H7 (cell line): ENCODE measurements at places on chromosomes 2 and 18. TPM values are rescaled to one million over a fixed set of nuclear protein-coding genes. Genes with fewer than 3 reads are reported as not detected.

Gene UGT1A9
- total RNA-seq = not detected in 2 replicates

Gene SLC35F6
- total RNA-seq = 10.7 and 15.4 TPM in 2 replicates

Gene TUBA4B
- 0.28 TPM in 1 of 2 replicates, not detected in the other for total RNA-seq

Gene DNMT3A
- 48.6 and 63.1 TPM in 2 replicates for total RNA-seq

Gene GNLY
- not detected in 2 replicates for total RNA-seq

Gene SERPINB11
- not detected in 2 replicates for total RNA-seq

Gene TUBA3D
- total RNA-seq = 0.62 TPM in 1 of 2 replicates, not detected in the other

DNA sequence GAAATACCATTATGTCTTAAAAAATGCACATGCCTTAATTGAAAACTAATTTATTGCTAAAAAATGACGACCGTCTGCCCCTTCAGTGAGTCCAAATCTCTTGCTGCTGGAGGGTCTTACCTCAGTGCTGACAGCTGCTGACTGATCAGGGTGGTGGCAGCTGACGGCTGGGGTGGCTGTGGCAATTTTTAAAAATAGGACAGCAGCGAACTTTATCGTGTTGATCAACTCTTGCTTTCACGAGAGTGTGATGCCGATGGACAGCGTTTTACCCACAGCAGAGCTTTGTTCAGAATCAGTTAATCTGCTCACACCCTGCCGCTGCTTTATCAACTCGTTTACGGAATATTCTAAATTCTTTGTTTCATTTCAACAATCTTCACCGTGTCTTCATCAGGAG, 21.2 kb upstream of the CTDP1 start:
- DNase-seq = no peak

DNA sequence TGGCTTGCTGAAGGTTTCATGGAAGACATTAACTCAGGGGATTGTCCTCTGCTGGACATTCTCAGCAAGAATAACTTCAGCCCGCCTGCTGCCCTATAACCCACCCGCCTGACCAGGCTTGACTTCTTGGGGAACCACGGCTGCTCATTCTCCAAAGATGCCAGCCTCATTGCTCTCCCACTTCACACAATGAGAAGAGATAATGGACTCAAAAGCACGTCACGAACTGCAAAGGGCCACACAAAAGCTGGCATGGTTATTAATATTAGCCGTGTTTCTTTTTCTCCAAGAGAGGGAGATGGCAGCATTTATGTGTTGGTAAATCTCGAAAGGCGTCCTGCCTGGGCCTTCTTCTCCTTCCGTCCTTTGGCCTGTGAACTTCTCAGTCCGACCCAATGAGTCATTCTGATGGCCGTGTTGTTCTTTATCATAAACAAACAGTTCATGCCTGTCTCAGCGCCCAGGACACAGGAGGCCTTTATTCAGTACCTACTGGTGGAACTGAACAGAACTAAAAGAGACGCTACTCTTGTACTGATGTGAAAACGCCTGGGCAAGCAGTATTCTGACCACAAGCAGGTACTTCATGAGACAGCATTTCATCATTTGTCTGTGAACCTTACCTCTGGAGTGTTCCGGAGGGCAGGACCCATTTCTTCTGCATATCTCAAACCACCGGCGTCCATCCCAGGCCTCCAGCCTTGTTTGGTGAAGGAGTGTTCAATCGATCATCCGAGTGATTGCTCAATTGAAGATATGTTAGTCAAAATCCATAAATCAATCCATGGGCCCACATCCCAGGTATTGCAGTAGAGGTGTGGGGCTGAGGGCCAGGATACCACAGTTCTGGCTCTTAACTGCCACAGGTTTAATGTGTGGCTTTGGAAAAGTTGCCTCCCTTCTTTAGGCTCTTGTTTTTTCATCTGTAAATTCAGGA, 25.1 kb upstream of the KLHL29 start:
- DNase-seq = no peak

DNA sequence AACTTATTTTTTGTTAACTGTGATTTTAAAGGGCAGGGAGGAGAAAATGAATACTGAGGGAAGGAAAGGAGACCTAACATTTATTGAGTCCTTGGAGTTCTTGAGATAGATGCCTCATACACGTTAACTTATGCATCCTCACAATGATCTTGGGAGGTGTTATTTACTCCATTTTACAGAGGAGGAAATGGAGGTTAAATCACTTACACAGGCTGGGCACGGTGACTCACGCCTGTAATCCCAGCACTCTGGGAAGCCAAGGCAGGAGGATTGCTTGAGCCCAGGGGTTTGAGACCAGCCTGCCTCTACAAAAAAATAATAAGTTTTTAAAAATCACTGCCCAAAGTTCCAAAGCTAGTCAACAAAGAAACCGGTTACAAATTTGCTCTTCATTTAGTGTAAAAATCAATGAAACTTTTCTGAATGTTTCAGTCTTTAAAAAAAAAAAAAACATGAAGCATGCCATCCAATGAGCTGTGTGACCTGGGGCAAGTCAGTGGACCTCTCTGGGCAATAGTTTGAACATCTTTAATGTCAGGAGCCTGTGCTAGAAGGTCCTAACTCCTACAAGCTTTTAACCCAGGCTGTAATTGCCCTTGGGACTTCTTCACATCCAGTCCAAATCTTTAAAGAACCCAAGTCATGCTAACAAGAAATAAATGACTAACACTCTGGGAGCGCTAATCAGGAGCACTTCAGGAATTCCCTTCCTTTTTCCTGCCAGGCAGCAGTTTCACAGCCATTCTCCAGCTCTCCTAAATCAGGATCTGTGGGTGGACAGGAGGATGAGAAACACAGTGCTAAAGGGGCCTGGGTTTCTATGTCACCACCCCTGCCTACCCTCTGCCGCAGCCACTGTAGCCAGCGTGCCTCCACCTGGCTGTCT, 176.4 kb downstream of the TMEM247 start:
- no peak for DNase-seq

GRCh38 chr18:63683152-63683551, 19.6 kb upstream of the SERPINB11 start:
- peak; percentile 2 for DNase-seq

DNA sequence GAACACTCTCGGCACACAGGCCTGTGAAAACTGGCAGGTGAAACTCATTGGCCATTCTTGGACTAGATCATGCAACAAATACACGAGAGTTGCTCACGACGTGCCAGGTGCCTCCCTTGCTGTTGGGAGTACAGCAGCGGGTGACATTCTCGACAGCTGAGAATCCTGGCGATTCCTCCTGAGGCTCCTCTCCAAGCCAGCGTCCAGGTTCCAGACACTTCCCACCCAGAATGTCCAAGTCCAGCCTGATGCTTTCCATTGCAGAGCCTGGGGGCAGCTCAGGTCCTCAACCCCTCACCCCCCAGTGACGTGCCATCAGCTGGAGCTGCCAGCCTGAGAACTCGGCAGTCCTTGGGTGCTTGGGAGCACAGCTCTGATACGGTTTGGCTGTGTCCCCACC, 124.2 kb downstream of the PXDN start:
- peak; percentile 17 for DNase-seq

GRCh38 chr2:168633200-168633599, 169.2 kb upstream of the NOSTRIN start:
- no peak for DNase-seq

GRCh38 chr18:55114876-55115275, 155.6 kb upstream of the CCDC68 start:
- DNase-seq = no peak

DNA sequence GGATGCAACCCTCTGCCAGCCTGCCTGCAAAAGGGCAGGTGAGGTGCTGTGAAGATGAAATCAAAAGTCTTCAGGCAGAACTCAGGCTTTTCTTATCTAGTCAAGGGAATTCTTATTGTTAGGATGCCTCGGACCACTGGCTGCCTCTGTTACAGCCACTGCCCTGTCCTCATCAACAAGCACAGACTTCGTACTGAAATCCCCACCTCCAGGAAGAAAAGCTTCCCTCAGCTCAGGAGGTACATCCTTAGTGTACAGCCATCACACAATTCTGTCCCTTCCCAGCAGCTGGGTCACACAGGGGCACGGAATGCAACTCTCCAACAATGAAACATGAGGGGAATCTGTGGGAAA, 10.1 kb upstream of the RNU4ATAC start:
- no peak for DNase-seq

GRCh38 chr2:226526716-226527115, 272.9 kb downstream of the IRS1 start:
- no peak for DNase-seq

GRCh38 chr2:4937550-4937949, 754.6 kb upstream of the SOX11 start:
- DNase-seq = peak; percentile 32

DNA sequence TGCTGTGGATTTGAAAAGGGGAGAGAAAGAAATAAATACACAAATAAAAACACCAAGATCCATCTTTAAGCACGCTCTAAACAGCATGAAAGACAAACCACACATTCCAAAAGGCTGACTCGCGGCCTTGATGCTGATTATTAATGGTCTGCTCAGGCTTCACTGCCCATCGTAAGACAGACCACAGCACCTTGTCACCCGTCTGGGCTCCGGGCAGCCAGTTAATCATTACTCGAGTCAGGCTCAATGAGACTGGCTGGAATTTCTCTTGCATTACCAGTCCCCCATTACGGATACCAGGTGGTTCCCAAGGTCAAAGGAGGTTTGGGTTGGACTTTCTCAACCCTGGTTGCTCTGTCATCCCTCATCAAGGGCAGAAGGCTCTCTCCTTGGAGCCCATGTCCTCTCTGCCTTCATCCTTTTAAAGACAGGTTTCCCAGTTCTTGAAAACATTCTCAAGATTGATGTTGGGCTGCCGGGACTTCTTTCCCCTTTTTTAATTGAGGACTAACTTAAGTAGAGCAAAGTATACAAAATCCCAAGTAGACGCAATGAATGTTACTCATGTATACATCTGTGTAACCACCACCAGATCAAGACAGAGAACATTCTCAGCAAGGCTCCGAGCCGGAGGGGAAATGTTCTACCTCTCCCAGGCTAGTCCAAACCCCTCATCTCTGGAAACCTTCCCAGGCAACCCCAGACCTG, 8.1 kb downstream of the SMAD7 start:
- DNase-seq = peak; percentile 28

- DNase-seq = no peak
Measured at GRCh38 chr2:12493031-12493513, 223.7 kb upstream of the TRIB2 start.

GRCh38 chr18:35915056-35915455, 57.4 kb upstream of the RMP24 start:
- no peak for DNase-seq

GRCh38 chr18:44025421-44025820, 655.3 kb upstream of the SETBP1 start:
- DNase-seq = no peak
